Esophagus muscularis mucosa (tissue), 4 donors: ENCODE measurements at places on chromosomes 2 and 18. TPM values are rescaled to one million over a fixed set of nuclear protein-coding genes. Genes with fewer than 3 reads are reported as not detected.

TNS1 gene
- total RNA-seq, result 2,170 TPM

CCL20 gene
- total RNA-seq, result not detected

XDH gene
- not detected for total RNA-seq

FAM228A gene
- total RNA-seq, result 2.5 TPM

CDCA7 gene
- 3.1 TPM for total RNA-seq

EVX2 gene
- total RNA-seq, result not detected

LRRC30 gene
- not detected for total RNA-seq

IL1F10 gene
- not detected for total RNA-seq

THAP4 gene
- 69.8 TPM for total RNA-seq

FIGN gene
- 11.0 TPM for total RNA-seq

CHRNA1 gene
- not detected for total RNA-seq

FOXI3 gene
- not detected for total RNA-seq

BOLA3 gene
- total RNA-seq, result 46.9 TPM

NLRC4 gene
- total RNA-seq, result 3.1 TPM

PRKD3 gene
- total RNA-seq, result 47.3 TPM

MROH2A gene
- total RNA-seq, result not detected

CRYBA2 gene
- total RNA-seq, result not detected

SGPP2 gene
- total RNA-seq, result 0.63 TPM

ACADL gene
- total RNA-seq, result 1.3 TPM

RPE gene
- 38.0 TPM for total RNA-seq

HOXD11 gene
- not detected for total RNA-seq

ANKRD29 gene
- 12.3 TPM for total RNA-seq

TNFRSF11A gene
- 1.7 TPM for total RNA-seq

CHRNG gene
- total RNA-seq, result not detected

PDCD1 gene
- total RNA-seq, result 1.5 TPM

GREB1 gene
- total RNA-seq, result 11.0 TPM

CD28 gene
- total RNA-seq, result 2.2 TPM

RAB12 gene
- total RNA-seq, result 61.0 TPM

MOB4 gene
- total RNA-seq, result 43.5 TPM

POTEJ gene
- not detected for total RNA-seq

CEBPZOS gene
- total RNA-seq, result 25.2 TPM

ITSN2 gene
- 50.0 TPM for total RNA-seq

KCNE4 gene
- total RNA-seq, result 11.6 TPM

RAB11FIP5 gene
- 17.0 TPM for total RNA-seq

RAB17 gene
- 3.7 TPM for total RNA-seq

PRKAG3 gene
- total RNA-seq, result not detected

EIF2AK2 gene
- total RNA-seq, result 23.7 TPM

B3GNT7 gene
- total RNA-seq, result 5.1 TPM

MC5R gene
- total RNA-seq, result not detected

MPV17 gene
- total RNA-seq, result 46.7 TPM

ANKRD44 gene
- 44.6 TPM for total RNA-seq

GREB1L gene
- 14.4 TPM for total RNA-seq

ASB18 gene
- total RNA-seq, result not detected

ZBTB7C gene
- 13.2 TPM for total RNA-seq

AGPS gene
- 46.1 TPM for total RNA-seq

HOXD4 gene
- 2.9 TPM for total RNA-seq

SPATS2L gene
- 51.9 TPM for total RNA-seq

ZAP70 gene
- total RNA-seq, result 3.5 TPM
